A549 treated with ZK216348 at 1 μM for 4 hours (cell line): ENCODE measurements at places on chromosomes 16 and 17. TPM values are rescaled to one million over a fixed set of nuclear protein-coding genes. Genes with fewer than 3 reads are reported as not detected.

ABCC3 gene
- total RNA-seq: 97.9 to 174 TPM (median 149 TPM) in 5 replicates

KRT15 gene
- total RNA-seq: 3.1 to 5.1 TPM (median 4.0 TPM) in 5 replicates

SPATA22 gene
- not detected in 5 replicates for total RNA-seq

WNT9B gene
- not detected in 5 replicates for total RNA-seq

PIK3R6 gene
- total RNA-seq: 0.07 TPM in 1 of 5 replicates, not detected in the others

C16orf92 gene
- not detected in 5 replicates for total RNA-seq

GPR139 gene
- not detected in 5 replicates for total RNA-seq

NETO2 gene
- 81.1 to 100 TPM (median 87.2 TPM) in 5 replicates for total RNA-seq

TBC1D3K gene
- total RNA-seq: not detected in 5 replicates

SAP30BP gene
- 102 to 139 TPM (median 117 TPM) in 5 replicates for total RNA-seq

RHBDL3 gene
- 2.7 to 5.6 TPM (median 4.6 TPM) in 5 replicates for total RNA-seq

SCN4A gene
- total RNA-seq: 0.01 to 0.11 TPM (median 0.07 TPM) in 4 of 5 replicates, not detected in the other

PLA2G10 gene
- 0.38 to 0.41 TPM (median 0.39 TPM) in 3 of 5 replicates, not detected in the others for total RNA-seq

SHBG gene
- 0.32 to 1.1 TPM (median 0.62 TPM) in 5 replicates for total RNA-seq

CRHR1 gene
- 0.14 to 0.75 TPM in 2 of 5 replicates, not detected in the others for total RNA-seq

CD7 gene
- total RNA-seq: 0.11 TPM in 1 of 5 replicates, not detected in the others

NUPR1 gene
- total RNA-seq: 11.9 to 21.8 TPM (median 15.3 TPM) in 5 replicates

GP2 gene
- total RNA-seq: not detected in 5 replicates

SDR42E2 gene
- total RNA-seq: not detected in 5 replicates

RRAD gene
- total RNA-seq: 12.7 to 26.2 TPM (median 19.9 TPM) in 5 replicates

FBXW10 gene
- total RNA-seq: 0.93 to 1.8 TPM (median 1.6 TPM) in 5 replicates

FOXF1 gene
- not detected in 5 replicates for total RNA-seq

NHLRC4 gene
- 0.14 to 0.32 TPM (median 0.19 TPM) in 5 replicates for total RNA-seq

UBE2O gene
- total RNA-seq: 20.6 to 35.0 TPM (median 33.9 TPM) in 5 replicates

COIL gene
- 14.9 to 21.2 TPM (median 17.9 TPM) in 5 replicates for total RNA-seq

ZFP3 gene
- total RNA-seq: 0.81 to 1.5 TPM (median 1.0 TPM) in 5 replicates

CLEC18B gene
- total RNA-seq: 0.12 to 0.84 TPM (median 0.27 TPM) in 5 replicates

CDH1 gene
- 3.5 to 7.8 TPM (median 5.0 TPM) in 5 replicates for total RNA-seq
